Tibial nerve (tissue), 4 donors: ENCODE measurements at places on chromosomes 11 and 22. TPM values are rescaled to one million over a fixed set of nuclear protein-coding genes. Genes with fewer than 3 reads are reported as not detected.

Gene INSC
- total RNA-seq, result 10.5 TPM

Gene APOBEC3B
- 0.39 TPM for total RNA-seq

Gene C11orf87
- total RNA-seq, result not detected

Gene OR2AT4
- 1.2 TPM for total RNA-seq

Gene A4GALT
- 73.0 TPM for total RNA-seq

Gene FXYD2
- 1.3 TPM for total RNA-seq

Gene GNG3
- total RNA-seq, result 0.63 TPM

Gene DDIAS
- 0.84 TPM for total RNA-seq
